SK-N-SH (cell line): ENCODE measurements at places on chromosomes 13 and 19. TPM values are rescaled to one million over a fixed set of nuclear protein-coding genes. Genes with fewer than 3 reads are reported as not detected.

GRCh38 chr13:70856711-70857110 is 748.5 kb upstream of the KLHL1 start:
- no peak for DNase-seq

GRCh38 chr19:39099341-39099740 is 15.2 kb downstream of the ACP7 start:
- DNase-seq = no peak

C13orf42 gene
- polyA plus RNA-seq = not detected in 2 replicates

ZNF723 gene
- polyA plus RNA-seq = not detected in 2 replicates

DNA sequence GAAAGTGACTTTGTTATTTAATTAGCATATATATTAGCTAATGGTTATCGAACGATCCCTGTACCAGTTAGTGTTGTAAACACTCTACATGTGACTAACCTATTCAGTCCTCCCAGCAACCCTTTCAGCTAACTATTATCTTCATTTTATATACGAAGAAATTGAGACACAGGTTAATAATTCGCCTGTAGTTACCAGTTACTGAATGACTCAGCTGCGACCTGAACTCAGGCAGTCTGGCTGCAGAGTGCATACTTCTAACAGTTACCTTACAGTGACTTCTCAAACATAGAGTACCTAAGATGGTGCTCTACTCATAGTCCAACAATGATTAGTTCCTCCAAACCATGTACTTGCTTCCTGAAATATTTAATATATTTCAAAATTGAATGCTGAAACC is 117.7 kb downstream of the FNDC3A start:
- no peak for DNase-seq

HRC gene
- not detected in 2 replicates for polyA plus RNA-seq

ZNF790 gene
- 2.2 and 3.1 TPM in 2 replicates for polyA plus RNA-seq

- DNase-seq = peak; percentile 64
Observed at GRCh38 chr13:92187378-92187989, 789.1 kb downstream of the GPC5 start.

- DNase-seq = peak; percentile 32
Observed at GRCh38 chr19:50402544-50403301, 16.0 kb upstream of the SPIB start.

CHERP gene
- 7.7 and 16.8 TPM in 2 replicates for polyA plus RNA-seq

GRCh38 chr13:108787700-108788414 is 158.4 kb downstream of the MYO16 start:
- peak; percentile 70 for DNase-seq

- peak; percentile 88 for DNase-seq
Observed at GRCh38 chr19:12825254-12826131, 8.9 kb downstream of the RTBDN start.

ARHGAP35 gene
- 19.7 and 25.1 TPM in 2 replicates for polyA plus RNA-seq

DNA sequence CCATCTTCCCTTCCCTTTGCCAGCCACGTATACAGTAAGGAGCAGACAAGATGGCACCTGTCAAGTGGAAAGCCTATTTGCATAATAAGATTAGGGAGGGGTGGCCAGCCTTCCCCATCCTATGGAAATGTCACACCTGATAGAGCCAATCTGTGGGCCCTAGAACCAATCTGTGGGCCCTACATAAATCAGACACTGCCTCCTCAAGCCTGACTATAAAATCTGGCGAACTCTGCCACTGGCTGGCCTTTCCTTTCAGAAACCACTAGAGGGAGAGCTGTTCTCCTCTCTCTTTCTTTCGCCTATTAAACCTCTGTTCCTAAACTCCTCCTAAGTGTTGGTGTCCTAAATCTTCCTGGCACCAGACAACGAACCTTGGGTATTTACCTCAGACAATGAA is 231.5 kb upstream of the KLHL1 start:
- DNase-seq = no peak

- no peak for DNase-seq
Observed at GRCh38 chr13:49368688-49369087, 75.2 kb downstream of the CAB39L start.

GRCh38 chr19:14070268-14071050 is 2.1 kb upstream of the MISP3 start:
- no peak for DNase-seq

GRCh38 chr13:73261739-73262216 is 203.0 kb downstream of the KLF5 start:
- DNase-seq = no peak

DNA sequence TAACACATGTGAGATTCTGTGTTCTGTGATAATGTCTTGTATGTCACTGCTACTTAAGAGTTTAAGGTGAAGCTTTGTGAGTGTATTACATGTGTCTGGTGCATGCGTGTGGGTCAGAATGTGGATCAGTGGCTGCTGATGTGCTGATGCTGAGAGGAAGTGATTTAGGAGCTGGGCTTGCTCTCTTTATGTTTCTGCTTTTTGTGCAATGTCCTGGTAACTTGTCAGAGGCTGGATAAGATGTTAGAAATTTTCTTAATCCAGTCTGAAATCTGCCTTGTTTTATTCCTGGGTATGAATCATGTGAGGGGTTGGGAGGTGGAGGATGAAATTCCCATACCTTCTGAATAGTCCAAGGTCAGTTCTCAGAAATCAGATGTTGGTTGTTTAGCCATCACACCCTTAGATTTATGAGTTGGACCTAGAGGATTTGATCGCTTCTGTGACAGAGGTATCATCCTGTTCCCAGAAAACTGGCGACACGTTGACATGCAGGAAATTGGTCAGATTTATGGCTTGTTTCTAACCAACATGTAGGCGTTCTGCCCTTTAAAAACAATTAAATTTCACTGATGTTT is 24.5 kb upstream of the CXCL17 start:
- no peak for DNase-seq

GRCh38 chr13:75544681-75545330 is 4.8 kb upstream of the UCHL3 start:
- no peak for DNase-seq

REX1BD gene
- 109 and 159 TPM in 2 replicates for polyA plus RNA-seq

GRCh38 chr13:66926200-66926850 is 303.8 kb downstream of the PCDH9 start:
- DNase-seq = no peak

- DNase-seq = no peak
Observed at GRCh38 chr13:42333613-42334328, 61.8 kb downstream of the AKAP11 start.

SNRPD2 gene
- polyA plus RNA-seq = 1,248 and 1,471 TPM in 2 replicates

DNA sequence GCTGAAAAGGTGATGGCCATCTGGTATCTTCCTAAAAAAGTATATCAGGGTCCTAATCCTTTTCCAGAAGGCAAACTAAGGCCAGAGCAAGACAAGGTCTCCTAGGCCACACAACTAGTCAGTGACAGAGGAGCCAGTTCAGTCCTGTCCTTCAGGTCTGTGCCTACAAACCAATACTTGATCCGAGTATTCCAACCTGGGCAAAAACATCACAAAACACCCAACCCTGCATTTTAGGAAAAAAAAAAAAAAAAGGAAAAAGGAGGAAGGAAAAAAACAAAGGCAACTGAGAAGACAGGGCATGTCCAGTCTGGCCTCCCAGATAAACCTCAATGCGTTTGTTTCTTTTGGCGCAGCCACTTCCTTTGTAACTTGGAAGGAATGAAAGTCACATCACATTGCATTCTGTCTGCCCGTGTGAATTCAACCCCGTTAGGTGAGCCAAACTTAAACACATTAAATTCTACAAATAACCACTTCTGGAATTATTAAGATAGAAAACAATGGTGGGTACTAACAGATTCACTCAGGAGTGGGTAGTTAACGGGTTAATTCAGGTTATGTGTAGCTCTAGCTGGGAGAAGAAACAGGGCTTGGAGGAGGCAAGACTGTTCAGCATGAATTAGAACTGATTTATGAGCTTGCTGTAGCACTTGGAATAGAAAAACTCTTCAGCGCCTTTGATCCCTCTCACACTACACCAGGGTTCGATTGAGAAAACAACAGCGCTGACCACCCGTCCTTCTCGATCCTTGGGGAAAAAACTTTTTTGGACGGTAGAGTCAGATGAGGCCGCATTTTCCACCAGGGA is 43.0 kb upstream of the HNRNPA1L2 start:
- no peak for DNase-seq

- peak; percentile 40 for DNase-seq
Observed at GRCh38 chr19:22545751-22546150, 88.4 kb upstream of the ZNF492 start.

GRCh38 chr13:93227280-93227877 is 772 bp downstream of the GPC6 start:
- DNase-seq = peak; percentile 74

GRCh38 chr13:97403893-97404750 is 29.8 kb upstream of the RAP2A start:
- DNase-seq = no peak

GRCh38 chr13:40613192-40613818 is 53.1 kb downstream of the FOXO1 start:
- no peak for DNase-seq

- no peak for DNase-seq
Observed at GRCh38 chr13:28637714-28638355, 21.1 kb upstream of the POMP start.

ZNF737 gene
- polyA plus RNA-seq = 2.5 and 4.2 TPM in 2 replicates
